Activated CD4-positive, alpha-beta T cell treated with anti-CD3 and anti-CD28 coated beads for 24 hours (primary cell): ENCODE measurements at places on chromosomes 16 and 17.

GRCh38 chr17:77382966-77383612 is 242.3 kb downstream of the SEC14L1 start:
- DNase-seq, result no peak

GRCh38 chr17:5234645-5235576 is at the start of gene SCIMP:
Gene SCIMP (minus strand): TSS chr17:5234860. CDS start chr17:5234755, 105 bp downstream.
- DNase-seq, result no peak

- no peak for DNase-seq
Measured at GRCh38 chr16:64910356-64910755, 211.5 kb downstream of the CDH11 start.

GRCh38 chr17:36933512-36934143 is 3.6 kb upstream of the LHX1 start:
- no peak for DNase-seq

- DNase-seq, result no peak
Measured at GRCh38 chr16:30761427-30761927, 385 bp downstream of the CFAP119 start.

DNA sequence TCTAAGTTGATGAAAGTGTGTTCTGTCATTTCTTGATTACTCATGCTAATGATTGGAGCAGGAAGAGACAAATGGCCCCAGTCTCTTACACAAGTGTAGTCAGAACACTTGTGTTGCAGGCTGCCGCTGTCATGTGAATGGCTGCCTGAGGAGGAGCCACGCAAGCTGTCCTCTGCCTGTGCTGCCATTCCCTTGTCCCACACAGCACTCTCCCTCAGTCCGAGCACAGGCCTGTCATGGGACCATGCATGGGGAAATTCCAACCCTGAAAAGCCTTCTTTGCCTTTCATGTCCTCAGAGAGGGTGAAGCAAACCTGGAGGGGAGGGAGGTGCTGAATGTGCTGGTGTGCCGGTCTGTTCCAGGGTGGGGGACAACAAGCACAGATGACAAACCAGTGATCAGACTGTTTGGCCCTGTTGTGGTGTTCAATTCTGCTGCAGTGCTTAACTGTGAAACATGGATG is 109.4 kb downstream of the MRTFB start:
- no peak for DNase-seq

GRCh38 chr16:83552228-83552627 is 255.6 kb upstream of the HSBP1 start:
- DNase-seq, result no peak

GRCh38 chr17:17042851-17043460 is 699 bp downstream of the MPRIP start:
- DNase-seq, result no peak

GRCh38 chr17:62134397-62134796 is 69.3 kb upstream of the MED13 start:
- DNase-seq, result no peak

DNA sequence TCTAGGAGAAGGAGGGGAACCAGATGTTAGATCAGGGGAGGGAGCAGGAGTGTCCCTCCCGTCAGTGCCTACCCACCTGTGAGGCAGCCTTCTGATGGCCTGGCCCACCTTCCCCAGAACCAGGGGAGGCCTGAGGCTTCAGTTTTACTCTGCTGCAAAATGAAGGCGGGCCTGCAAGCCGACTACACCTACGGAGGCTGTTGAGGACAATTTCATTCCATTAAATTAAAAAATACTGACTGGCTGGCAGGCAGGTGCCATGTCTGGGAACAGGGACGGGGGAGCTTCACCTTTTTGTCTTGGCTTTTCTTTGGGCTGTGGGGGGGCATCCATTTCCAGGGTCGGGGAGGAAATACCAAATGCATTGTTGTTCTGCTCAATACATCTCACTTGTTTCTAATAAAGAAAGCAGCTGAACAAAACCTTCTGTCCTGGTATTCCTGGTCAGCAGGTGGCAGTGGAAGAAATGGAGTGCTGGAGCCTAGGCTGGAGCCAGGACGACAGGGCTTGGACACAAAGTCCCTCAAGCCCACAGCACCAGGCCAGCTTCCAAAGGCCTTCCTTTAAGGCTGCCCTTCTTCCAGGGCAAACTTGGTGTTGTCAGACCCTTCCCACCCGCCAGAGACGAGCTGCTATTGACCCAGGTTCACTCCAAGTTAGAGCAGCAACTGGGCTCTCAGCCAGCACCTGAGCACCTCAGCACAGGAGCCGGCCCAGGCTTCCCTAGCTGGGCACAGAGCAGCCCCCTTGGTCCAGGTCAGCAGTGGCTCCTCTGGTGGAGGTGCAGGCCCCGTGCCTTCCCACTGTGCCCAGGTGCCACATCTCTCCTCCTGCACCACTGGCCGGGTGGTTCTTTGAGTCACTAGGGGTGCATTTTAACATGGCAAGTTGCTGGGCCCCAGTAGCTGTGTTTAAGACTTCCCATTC is 23.5 kb downstream of the PLCD3 start:
- no peak for DNase-seq

GRCh38 chr17:45768000-45768399 is 16.1 kb upstream of the CRHR1 start:
- DNase-seq, result no peak

- DNase-seq, result no peak
Measured at GRCh38 chr16:88390735-88391134, 8.0 kb downstream of the ZNF469 start.

- no peak for DNase-seq
Measured at GRCh38 chr17:83086199-83086880, 6.9 kb downstream of the METRNL start.
